NCI-H2029 (cell line): ENCODE measurements at places on chromosomes 6 and 20.

DNA sequence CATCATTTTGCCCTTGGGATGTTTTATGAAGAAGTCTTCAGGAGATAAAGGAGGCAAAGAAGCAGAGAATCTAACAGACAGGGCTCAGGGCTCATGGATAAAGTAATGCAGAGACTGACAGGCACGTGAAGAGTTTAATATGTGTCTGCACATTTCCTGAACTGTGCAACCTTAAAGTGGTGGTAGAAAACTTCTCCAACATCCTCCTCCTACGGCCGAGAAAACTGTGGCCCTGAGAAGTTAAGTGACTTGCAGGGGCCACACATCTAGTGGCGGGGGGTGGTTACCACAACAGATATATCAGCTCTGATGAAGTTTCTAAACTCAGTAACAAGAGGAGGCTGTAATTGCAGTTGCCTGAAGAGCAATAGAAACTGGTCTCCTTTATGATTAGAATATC is 61.0 kb downstream of the SOBP start:
- DNase-seq, result no peak

GRCh38 chr20:24657878-24658620 is 188.6 kb downstream of the SYNDIG1 start:
- DNase-seq, result no peak

DNA sequence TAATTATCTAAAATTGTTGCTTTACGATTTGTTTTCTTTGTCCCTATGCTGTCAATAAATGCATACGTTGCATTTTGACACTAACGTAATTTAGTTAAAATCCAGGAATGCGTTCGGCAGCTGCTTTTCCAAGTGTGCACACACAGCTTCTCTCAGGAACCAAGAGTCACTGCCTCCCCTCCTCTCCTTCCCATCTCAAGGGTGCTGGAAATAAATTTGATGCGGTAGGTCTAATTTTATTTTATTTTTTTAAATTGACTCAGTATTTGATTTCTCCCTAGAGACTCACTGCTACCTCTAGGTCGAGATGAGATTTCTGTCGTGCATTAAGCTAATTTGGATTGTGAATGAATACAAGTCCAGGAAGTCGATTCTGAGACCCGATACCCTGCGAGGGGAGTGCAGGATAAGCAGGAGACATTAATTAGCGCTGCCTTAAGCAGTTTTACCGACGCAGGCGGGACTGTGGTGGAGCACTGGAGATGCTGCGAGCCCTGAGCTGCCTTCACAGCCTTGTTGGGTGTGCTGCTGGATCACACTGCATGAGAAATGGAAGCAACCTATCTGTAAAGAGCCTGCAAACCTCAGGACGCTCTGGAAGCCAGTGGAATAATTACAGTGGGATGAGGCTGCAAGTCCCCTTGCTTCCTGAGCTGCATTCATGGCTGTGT is 381.2 kb downstream of the C6orf118 start:
- DNase-seq, result no peak

DNA sequence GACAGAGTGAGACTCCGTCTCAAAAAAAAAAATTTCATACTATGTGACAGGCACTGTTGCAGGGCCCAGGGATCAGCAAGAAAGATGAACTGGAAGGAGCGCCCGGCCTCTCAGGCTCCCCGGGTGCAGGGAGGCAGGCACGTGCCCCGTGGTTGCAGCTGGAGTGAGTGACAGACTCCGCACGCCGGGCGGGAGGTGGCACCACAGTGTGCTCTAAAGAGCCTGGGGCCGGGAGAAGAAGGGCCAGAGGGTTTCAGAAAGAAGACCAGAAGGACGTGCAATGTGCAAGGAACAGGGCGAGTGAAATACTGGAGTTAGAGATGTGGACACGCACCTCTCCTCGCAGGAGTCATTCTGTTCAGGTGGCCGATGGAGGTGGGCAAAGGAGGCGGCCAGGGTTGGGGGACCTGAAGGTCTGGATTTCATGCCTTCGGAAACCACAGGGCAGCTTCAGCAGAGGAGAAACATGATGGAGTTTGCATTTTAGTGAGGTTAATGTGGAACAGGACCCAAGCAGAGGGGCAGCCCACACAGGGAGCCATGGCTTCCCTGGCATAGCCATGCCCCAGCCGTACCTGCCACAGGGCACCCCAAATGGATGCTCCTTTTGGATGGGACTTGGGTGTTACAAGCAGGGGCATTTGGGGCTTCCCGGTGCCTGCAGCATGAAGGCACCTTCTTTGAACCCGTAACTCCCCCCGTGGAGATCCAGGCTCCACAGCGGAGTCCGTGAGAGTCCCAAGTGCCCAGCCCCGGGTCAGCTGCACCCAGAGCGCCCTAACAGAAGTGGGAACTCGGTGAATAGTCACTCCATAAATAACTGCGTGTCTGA is 226.2 kb downstream of the ERMARD start:
- DNase-seq, result no peak

DNA sequence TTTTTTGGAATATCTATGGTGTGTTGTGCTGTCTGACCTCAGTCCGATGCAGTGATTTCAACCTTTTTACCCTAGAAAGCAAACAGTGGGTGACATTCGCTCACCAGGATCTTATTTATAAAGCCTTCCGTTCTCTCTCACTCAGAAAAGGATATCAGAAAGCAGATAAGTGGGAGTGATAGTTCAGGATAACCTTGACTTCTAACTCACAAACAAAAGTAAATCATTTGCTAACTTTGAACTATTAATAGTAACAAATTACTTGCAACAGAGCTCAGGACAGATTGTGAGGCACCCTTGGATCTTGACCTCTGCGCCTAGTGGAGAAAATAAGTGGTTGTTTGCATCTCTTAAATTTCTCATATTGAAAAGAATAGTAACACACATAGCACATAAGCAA is 637.1 kb upstream of the CITED2 start:
- no peak for DNase-seq

DNA sequence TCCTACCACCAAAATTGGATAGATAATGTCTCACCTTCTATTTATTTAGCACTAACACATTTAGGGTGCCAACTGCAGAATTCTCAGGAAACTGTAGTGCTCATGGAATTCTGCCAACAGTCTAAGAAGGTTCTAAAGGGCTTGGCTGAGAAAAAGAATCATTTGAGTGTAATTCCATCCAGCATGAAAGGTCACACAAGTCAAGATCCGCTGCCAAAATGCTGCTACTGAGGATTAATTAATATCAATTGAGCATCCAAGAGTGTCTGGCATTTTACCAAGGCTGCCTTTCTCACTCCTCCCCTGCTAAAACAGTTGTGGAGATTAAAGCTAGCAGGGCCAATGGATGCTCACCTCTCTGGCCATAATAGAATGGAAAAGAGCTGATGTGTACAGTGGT is 112.7 kb downstream of the FHL5 start:
- DNase-seq, result peak; percentile 11
